Hepatic stellate cell (primary cell): ENCODE measurements at places on chromosomes 3 and 15.

GRCh38 chr3:156605686-156606605 lies 51.0 kb upstream of the SSR3 start:
- peak; percentile 77 for DNase-seq

DNA sequence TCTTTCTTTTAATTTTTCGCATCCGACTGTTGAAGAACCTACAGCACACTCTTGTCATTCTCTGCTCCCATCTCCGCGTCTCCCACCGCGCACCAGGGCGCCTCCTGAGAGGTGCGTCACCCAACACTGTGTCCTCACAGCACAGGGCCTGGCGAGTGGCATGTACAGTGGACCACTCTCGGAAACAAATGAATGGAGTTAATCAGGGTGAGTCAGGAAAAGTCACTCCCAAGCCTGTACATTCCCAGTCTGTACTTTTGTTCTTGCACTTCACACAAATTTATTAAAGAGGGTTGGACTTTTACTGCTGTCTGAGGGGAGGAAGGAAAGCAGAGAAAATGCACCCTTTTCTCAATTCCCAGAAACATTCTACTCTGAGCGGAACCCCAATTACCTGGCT lies 625 bp downstream of the COL6A6 start:
- no peak for DNase-seq

DNA sequence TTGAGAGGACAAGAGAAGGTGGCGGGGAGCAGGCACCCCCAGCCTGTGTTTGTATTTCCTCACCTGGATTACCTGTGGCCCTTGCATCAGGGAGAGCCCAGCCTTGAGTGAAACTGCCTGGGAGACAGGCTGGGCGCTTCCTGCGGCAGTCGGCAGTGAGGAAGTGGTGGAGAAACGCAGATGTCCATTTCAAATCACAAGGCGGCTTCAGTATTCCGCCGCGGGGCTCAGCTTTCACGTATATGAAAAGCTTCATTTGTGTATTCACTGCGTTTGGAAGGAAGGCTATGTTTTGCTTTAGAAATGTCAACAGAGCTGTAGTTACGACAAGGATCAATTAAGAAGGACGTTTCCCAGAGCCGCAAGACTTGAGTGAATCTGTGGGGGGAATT lies 167.4 kb upstream of the CTDSPL start:
- DNase-seq: no peak

DNA sequence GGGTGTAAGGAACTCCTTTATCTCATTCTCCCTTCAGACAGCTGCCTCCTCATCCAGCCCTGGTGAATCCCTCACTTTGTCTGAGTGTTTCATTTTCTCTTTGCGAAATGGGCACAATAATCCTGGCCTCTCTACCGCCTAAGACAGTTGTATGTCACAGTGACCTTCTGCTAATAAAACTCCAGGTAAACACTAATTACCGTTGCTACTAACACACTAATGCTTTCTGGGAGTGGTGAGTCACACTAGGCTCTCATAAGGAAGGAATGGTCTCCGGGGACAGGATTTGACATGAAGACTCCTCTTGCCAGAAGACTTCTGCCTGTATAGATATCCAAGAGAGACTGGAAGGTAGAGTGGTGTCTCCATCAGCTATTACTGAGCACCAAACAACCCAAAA lies 71.7 kb upstream of the SNRK start:
- DNase-seq: no peak

DNA sequence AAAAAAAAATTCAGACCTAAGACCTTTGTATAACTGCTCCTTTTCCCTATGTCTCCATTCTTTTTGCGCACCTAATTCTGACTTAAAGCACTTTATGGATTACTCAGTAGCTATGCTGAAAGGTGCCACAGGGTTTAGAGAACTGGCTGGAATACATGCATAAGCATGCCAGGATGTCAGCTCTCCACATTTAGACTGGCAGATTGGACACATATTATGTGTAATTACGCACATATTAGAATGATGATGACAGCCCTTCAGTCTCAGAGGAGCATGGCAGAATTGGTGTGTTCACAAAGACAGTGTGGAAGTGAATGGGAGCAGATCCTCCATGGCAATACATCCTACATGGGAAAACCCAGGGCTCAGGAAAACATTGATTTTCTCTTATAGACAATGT lies 108.1 kb upstream of the LSAMP start:
- no peak for DNase-seq

GRCh38 chr3:47001731-47002170 lies 22.3 kb downstream of the NBEAL2 start:
- DNase-seq: no peak

DNA sequence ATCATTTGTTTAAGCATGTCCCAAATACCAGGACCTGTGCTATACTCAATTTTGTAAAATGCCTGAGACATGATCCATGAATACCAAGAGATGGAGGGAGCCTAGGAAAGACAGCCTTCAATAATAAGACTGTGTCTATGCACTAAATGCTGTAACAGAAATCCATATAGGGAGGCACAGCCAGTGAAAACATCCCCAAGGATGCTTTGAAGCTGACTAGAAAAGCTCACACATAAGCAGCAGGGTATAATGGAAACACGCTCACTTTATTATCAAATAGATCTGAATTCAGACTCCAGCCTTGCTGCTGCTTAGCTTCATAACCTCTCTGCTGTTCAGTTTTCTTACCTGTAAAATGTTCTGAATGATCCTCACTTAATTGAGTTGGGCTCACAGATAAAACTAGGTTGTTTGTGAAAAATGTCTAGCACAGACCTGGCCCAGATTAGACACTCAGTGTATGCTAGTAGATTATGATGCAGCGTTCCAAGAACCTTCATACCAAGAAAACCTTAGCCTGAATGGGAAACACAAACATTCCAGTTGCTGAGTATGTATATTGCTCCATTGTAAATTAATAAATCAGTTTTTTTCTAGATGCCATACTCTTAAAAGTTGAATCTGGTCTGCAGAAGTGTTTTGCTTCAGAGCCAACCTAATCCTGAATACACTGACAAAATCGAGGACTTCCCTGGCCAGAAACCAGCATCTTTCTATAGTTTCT lies 3.8 kb upstream of the LARP6 start:
- no peak for DNase-seq

DNA sequence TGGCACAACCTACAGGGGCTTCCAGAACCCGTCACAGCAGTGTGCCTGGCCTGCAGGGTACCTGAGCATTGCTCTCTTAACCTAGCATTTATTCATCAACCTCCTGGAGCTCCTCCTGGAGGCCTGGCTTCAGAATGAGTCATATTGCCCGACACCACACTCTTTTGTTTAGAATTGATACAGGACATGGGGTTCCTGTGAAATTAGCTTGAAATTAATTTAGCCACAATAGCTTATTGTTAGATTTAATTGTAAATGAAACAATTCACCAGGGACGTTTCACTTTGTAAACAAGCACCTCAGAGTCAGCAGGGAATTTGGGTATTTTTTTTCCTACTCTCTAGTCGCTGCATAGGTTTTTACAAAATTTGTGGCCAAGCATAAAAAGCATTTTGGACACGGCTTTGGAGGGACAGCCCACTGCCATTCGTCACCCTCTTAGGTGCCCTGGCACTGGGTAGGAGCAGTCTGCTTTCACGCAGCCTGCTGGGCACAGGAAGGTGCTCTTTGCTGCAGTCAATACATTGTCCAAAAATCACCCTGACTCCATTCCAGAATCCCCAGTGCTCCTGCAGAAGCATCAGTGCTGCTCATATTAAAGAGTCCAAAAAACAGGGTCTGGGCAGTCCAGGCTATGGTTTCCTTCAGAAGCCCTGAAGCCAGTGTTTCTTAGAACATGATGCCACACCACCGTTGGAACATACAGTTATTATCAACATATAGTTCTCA lies 60.8 kb upstream of the MEF2A start:
- no peak for DNase-seq

DNA sequence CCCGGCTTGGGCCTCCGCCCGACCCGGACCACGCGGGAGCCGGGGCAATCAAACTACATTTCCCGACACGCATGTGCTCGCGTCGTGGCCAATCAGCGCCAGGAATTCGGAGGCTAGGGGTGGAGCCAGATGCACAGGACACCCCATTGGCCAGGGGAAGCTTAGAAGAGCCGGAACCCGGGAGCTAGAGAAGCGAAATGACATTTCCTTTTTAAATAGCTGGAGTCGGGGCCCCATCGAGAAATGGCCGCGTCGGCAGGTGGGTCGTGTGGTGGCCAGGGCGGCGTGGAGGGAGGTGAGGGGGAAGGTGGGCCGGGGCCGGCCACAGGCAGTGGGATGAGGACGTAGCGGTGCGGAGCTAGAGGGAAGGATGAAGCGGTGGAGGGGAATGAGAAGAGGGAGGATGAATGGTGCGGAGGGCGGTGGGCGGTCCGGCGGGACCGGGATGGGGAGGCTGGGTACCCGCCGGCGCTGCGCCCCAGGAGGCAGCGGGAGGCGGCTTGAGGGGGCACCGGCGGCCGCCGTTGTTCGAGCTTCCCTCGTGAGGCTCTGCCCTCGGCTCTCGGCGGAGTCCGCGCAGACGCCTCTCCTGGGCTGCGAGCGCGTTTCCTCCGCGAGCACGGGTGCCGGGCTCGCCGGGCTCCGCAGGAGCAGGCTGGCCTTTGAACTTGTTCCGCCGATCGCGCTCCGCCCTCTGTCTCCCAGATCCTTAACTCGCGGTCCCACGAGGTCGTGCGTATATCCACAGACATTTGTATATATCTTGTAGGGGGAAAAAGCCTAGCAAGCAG lies at the start of gene KBTBD8:
Gene KBTBD8, plus strand, starts transcription at position 195 of the 791 bp plus-strand sequence. Its CDS starts 49 bp downstream, at position 244.
- DNase-seq: peak; percentile 96

DNA sequence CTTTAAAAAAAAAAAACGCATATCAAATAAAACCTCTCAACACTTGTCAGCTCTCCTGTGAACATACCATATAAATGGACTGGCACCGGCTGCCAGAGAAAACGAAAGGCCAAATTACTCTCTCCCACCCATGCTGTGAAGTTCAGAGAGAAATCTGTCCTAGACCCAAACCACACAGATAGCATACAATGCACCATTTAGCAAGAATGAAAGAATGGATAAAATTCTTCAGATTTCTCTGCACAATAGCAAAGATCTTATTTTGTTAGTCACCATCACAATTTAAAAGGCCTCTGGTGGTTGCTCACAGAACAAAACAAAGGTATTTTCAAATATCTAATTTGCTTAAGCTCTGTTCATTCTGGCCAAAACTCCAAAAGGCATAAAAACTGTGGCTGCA lies 93.9 kb upstream of the BHLHE40 start:
- no peak for DNase-seq

GRCh38 chr3:71718072-71718471 lies 7.1 kb downstream of the EIF4E3 start:
- no peak for DNase-seq

DNA sequence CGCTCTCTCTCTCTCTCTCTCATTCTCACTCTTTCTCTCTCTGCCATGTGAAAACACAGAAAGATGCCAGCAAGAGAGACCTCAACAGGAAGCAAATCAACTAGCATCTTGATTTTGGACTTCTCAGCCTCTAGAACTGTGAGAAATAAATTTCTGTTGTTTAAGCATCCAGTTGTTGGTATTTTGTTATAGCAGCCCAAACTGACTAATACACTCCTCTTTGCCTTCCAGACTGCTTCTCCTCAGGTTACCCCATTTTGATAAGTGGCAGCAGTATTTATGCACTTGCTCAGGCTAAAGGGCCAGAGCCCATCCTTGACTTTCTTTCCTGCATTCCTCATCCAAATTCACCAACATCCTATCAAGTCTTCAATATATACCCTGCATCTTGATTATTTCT lies 76.6 kb upstream of the NANOGP8 start:
- DNase-seq: no peak

DNA sequence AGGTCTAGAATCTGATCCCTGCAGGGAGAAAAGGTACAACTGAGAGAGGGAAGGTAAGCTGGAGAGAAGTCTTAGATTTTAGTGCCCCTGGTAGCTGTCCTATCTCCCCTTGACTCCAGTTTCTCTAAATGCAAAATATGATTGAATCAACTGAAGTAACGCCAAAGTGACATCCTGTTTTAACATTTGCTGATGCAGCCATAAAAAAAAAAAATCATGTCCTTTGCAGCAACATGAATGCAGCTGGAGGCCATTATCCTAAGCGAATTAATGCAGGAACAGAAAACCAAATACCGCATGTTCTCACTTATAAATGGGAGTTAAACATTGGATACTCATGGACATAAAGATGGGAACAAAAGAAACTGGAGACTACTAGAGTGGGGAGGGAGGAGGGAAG lies 42.4 kb upstream of the LCTL start:
- no peak for DNase-seq

GRCh38 chr3:109028753-109029152 lies 75.1 kb upstream of the GUCA1C start:
- DNase-seq: no peak

DNA sequence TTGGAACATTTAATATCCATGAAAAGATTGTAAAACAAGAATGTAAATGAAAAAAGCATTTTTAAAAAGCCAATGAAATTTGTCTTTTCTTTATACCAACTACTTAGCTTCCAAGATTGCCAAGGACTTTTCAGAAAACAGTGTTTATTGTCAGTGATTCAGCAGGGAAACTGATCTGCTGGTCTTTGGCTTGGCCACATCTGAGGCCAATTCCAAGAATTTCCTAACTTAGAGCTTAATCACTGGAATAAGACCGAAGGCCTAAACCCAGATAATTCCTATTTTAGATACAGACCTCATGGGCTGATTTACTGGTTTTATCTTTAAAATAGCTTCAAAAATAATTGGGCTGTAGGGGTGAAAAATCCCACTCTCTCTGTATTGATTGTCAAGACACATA lies 260.5 kb upstream of the RORA start:
- DNase-seq: no peak

DNA sequence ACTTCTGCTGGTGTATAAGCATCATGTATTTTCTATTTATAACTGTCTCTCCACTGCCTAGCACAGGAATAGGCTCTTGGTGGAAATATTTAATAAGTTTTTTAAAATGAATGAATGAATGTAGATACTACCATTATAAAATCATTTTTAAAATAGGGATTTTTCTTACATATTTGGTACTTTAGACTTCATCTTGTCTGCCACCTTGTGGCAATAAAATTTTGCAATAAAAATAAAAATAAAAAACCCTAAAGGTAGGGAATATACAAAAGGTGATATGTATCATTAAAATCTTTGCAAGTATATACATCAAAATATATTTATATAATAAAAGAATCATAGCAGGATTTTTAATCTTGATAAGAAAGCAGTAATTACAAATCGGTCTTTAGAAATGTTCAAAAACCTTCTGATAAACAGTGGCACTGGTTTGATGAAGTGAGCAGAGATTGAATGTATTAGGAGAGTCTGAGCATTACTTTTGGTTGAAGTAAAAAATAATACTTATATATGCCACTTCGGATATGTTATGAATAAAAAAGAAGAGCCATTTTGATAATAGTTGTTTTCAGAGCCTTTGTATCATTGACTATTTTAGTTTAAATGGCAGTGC lies 95.2 kb downstream of the SPATA16 start:
- DNase-seq: no peak
